CD8-positive, alpha-beta memory T cell (primary cell): ENCODE measurements at places on chromosomes 16 and 17. TPM values are rescaled to one million over a fixed set of nuclear protein-coding genes. Genes with fewer than 3 reads are reported as not detected.

ATP6V0C gene
- total RNA-seq, result 154 TPM

RHBDL3 gene
- total RNA-seq, result 0.33 TPM

SECTM1 gene
- 1.1 TPM for total RNA-seq

CCL17 gene
- 18.9 TPM for total RNA-seq

NKIRAS2 gene
- 29.4 TPM for total RNA-seq

PERCC1 gene
- total RNA-seq, result 0.48 TPM

DLX3 gene
- total RNA-seq, result 0.15 TPM

DNA sequence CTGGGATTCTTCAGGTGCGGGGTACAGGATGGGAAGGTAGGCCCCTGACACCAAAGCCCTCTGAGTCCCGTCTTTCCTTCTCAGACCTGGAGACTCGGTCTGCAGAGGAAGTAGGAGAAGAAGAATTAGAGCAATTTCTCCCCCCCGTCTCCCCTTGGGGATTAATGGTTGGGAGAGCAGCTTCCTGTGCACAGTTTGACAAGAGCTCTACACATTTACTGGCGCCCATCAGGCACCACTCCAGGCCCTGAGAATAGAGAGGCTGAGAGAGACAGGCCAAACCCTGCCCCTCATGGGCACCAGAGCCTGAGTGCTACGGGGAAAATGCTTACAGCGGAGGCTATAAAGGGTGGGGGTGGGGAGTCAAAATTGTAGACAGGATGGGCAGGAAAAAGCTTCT lies 3.5 kb upstream of the C16orf74 start:
- no peaks in the 10 kb centered on the region for H3K36me3 ChIP-seq
- no peaks in the 10 kb centered on the region for H3K4me1 ChIP-seq
- no peak overlapping the region for H3K4me3 ChIP-seq
- no peak overlapping the region for H3K27ac ChIP-seq
- peaks cover 20% of the 10 kb centered on the region for H3K27me3 ChIP-seq
- no peak for DNase-seq

- no peak overlapping the region for H3K27ac ChIP-seq
- DNase-seq, result peak; percentile 45
- H3K27me3 ChIP-seq, result no peaks in the 10 kb centered on the region
- no peaks in the 10 kb centered on the region for H3K36me3 ChIP-seq
- H3K4me3 ChIP-seq, result no peak overlapping the region
Measured at GRCh38 chr16:49592546-49593423, 219.2 kb downstream of the C16orf78 start.

DNA sequence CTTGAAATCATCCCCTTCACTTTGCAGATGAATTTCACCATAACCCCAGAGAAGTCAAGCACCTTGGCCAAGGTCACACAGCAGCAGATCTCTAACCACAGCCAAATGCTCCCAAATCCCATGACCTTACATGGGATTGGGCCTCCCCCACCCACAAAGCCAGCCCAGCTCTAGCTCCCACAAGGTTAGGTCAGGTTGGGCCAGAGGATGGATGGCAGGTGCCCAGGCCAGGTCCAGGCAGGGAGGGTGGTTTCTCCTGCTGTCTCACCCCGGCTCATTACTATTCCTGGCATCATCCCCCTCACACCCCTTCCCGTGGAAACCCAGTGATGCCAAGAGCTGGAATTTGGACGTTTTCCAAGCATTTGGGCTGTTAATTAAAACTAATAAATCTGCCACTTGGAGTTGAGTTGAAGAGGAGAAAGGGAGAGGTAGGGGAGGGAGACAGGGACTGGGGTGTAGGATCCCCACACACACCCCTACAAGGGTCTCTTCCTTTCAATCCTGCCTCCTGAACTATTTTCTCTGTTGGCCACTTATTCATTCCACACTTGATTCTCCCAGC lies 181.6 kb downstream of the TMEM132E start:
- no peak overlapping the region for H3K27ac ChIP-seq
- H3K27me3 ChIP-seq, result no peaks in the 10 kb centered on the region
- no peak for DNase-seq
- no peaks in the 10 kb centered on the region for H3K36me3 ChIP-seq

DNA sequence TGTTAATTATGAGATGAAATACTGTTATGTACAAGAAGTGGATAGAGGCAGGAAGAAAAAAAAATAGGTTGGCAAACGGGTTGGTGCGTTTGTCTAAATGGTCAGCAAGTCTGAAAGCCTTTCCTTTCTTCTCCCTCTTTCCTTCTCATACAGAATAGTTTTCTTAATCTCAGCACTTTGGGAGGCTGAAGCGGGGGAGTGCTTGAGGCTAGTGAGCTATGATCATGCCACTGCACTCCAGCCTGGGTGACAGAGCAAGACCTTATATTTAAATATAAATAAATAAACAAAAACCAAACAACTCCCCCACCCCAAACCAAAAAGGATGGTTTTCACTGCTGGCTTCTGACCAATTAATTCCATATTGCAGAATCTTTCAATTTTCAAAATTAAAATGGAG lies 74.7 kb upstream of the CORO6 start:
- H3K4me1 ChIP-seq, result peaks cover 7% of the 10 kb centered on the region
- DNase-seq, result no peak
- no peak overlapping the region for H3K4me3 ChIP-seq
- H3K36me3 ChIP-seq, result peaks cover 32% of the 10 kb centered on the region

- peaks cover 34% of the 10 kb centered on the region for H3K4me1 ChIP-seq
- no peaks in the 10 kb centered on the region for H3K27me3 ChIP-seq
- no peaks in the 10 kb centered on the region for H3K36me3 ChIP-seq
- no peak for DNase-seq
- no peak overlapping the region for H3K4me3 ChIP-seq
Measured at GRCh38 chr16:89341697-89342694, 124.5 kb downstream of the ZNF778 start.

DNA sequence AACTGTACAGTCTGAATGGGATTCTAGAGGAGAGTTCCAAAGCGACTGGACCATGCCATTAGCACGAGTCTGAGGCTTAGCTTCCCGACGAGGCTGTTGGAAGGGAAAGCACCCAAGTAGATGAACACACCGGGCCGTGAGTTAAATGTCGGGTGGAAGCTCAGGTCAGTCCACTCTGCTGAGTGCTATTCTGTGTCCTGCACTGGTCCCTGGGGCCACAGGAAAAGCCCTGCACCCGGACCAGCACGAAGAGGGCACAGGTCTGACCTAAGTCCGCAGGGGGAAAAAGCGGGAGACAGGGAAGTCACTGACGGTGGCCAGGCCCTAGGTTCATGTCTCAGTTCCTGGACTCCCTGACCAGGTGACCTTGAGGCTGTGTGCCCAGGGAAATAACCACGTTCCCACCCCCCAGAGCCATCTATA lies 44.1 kb upstream of the RBFOX3 start:
- H3K36me3 ChIP-seq, result no peaks in the 10 kb centered on the region
- H3K27ac ChIP-seq, result no peak overlapping the region
- H3K27me3 ChIP-seq, result peaks cover 14% of the 10 kb centered on the region
- no peak overlapping the region for H3K4me3 ChIP-seq
- no peak for DNase-seq
- H3K4me1 ChIP-seq, result no peaks in the 10 kb centered on the region

- no peaks in the 10 kb centered on the region for H3K27me3 ChIP-seq
- H3K4me1 ChIP-seq, result no peaks in the 10 kb centered on the region
- no peak for DNase-seq
- no peak overlapping the region for H3K27ac ChIP-seq
- H3K4me3 ChIP-seq, result no peak overlapping the region
Measured at GRCh38 chr17:17146786-17147406, 59.2 kb downstream of the PLD6 start.

DNA sequence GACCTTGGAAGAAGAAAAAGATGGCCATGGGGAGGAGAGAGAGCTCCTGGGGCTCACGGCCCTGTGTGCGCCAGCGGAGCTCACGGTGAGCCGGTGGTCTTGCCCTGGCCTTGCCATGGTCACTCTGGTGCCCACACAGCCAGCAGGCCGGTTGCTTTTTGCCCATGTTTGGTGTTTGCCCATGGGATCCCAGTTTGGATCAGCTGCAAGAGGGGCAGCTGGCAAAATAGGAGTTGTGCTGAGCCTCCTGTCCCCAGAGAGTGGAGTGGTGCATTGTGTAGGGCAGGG lies 1.6 kb downstream of the NHERF1 start:
- H3K4me3 ChIP-seq, result peak overlapping the region; percentile 95
- peaks cover 12% of the 10 kb centered on the region for H3K36me3 ChIP-seq
- peak overlapping the region; percentile 76 for H3K27ac ChIP-seq
- DNase-seq, result no peak
- H3K27me3 ChIP-seq, result no peaks in the 10 kb centered on the region

DNA sequence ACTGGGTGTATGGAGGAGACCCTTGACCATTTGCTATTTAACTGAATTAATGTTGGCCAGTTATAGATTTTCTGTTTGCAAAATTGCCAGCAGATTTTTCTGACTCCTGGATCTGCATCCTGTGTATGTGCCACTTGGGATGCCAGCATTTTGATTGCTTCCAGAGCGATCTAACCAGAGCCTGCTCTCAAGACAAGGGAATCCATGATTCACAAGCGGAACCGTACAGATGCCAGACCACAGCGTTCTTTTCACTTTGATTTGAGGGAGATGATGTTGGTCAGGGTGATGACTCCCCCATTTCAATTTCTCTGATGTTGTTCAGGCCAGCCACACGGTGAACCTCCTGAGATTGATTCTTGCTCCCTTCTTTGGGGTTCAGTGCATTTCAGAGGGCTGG lies 228.7 kb downstream of the CDH13 start:
- H3K36me3 ChIP-seq, result no peaks in the 10 kb centered on the region
- no peak overlapping the region for H3K27ac ChIP-seq
- no peaks in the 10 kb centered on the region for H3K4me1 ChIP-seq
- no peaks in the 10 kb centered on the region for H3K27me3 ChIP-seq
- H3K4me3 ChIP-seq, result no peak overlapping the region

DNA sequence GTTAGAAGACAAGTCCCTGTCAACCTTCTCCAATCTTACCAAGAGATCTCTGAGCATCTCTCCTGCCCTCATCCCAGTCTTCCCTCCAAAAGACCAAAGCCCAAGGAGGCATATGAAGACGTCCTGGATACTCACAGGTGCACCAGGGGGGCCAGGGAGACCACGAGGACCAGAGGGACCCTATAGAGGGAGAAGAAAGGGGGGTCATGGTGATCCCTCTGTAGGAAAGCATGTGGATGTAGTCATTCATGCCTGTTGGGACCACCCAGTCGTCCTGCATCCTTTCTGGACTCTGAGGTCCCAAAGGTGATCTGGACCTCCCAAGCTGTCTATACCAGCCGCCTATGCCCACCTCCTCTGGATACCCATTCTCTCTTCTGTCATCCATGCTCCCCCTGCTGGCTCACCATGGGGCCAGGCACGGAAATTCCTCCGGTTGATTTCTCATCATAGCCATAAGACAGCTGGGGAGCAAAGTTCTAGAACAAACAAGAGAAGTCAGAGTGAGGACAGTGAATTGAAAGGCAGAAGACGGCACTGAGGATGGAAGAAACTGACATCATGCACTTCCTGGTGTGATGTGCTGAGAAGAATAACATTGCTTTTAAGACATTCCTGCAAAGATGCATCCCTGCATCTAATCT lies 3.3 kb downstream of the COL1A1 start:
- H3K27ac ChIP-seq, result no peak overlapping the region
- H3K27me3 ChIP-seq, result peaks cover 25% of the 10 kb centered on the region
- no peaks in the 10 kb centered on the region for H3K36me3 ChIP-seq
- peaks cover 17% of the 10 kb centered on the region for H3K4me1 ChIP-seq
- no peak overlapping the region for H3K4me3 ChIP-seq

GRCh38 chr17:35889818-35890773 lies 9.9 kb upstream of the CCL5 start:
- DNase-seq, result no peak
- no peaks in the 10 kb centered on the region for H3K36me3 ChIP-seq
- H3K27ac ChIP-seq, result peak overlapping the region; percentile 20
- H3K27me3 ChIP-seq, result no peaks in the 10 kb centered on the region
- H3K4me1 ChIP-seq, result peaks cover 54% of the 10 kb centered on the region

DNA sequence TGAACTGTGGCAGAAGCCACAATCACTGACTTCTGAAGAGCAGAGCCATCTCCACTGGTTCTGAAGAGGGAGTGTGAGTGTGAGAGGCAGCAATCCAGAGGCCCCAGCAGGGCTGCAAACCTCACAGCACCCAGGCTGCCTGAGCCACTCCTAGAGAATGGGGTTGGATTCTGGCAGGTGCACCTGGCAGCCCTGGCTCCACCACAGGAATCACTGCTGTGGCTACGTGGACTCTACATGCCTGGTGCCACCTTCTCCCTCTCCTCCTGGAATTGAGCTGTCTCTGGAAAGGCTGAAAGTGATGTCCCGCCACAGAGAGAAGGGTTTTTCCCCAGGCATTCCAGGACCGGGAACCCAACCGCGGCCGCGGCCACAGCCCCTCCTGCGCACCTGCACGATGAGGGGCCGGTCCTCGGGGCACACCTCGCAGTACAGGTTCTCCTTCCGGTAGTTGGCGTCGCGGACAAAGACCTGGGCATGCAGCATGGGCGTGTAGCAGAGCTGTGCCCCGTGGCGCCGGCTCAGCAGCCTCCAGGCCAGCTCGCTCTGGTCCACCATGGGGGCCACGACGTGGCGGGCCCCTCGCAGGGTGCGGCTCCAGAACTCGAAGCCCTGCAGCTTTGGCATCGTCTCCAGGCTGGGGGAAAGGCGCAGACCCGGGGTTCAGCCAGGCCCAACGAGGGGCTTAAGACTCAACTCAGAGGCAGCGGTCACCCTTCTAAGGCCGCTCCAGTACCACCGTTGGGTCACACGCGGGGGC lies 991 bp downstream of the DUS1L start:
- DNase-seq, result no peak
- peak overlapping the region; percentile 51 for H3K4me3 ChIP-seq
- peaks cover 27% of the 10 kb centered on the region for H3K4me1 ChIP-seq
- H3K27me3 ChIP-seq, result no peaks in the 10 kb centered on the region
- H3K36me3 ChIP-seq, result no peaks in the 10 kb centered on the region
- peak overlapping the region; percentile 67 for H3K27ac ChIP-seq

- DNase-seq, result peak; percentile 40
- H3K27ac ChIP-seq, result no peak overlapping the region
- H3K36me3 ChIP-seq, result no peaks in the 10 kb centered on the region
- no peaks in the 10 kb centered on the region for H3K27me3 ChIP-seq
Measured at GRCh38 chr17:17403899-17404576, 72.8 kb upstream of the MED9 start.

DNA sequence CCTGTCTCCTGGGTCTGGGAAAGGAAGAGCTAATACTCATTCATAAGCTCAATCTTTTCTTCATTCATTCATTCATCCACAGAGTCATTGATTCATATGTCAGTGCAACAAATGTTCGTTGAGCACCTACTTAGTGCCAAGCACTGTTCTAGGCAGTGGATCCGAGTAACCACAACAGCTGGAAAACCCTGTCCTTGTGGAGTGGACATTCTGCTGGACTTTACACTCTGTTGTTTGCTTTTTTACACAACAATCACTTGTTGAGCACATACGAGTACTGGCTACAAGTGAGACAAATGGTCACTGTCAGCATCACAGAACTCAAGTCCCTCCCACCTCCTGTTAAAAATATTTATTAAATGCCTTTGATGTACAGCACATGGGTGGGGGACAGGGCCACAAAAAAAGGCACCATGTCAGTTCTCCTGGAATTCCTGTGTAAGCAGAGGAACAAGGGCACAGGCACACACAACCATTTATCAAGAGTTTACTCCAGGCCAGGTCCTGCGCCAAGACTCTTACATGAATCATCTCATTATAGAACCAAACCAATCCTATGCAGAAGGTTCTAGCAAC lies 46.9 kb downstream of the TEKT5 start:
- H3K27me3 ChIP-seq, result no peaks in the 10 kb centered on the region
- H3K4me1 ChIP-seq, result no peaks in the 10 kb centered on the region
- no peak overlapping the region for H3K27ac ChIP-seq
- H3K4me3 ChIP-seq, result no peak overlapping the region
- DNase-seq, result no peak
